ENCODE measurements at places on chromosomes 2 and 18.

- no peak for DNase-seq
Measured at GRCh38 chr2:9543557-9543956, 12.1 kb downstream of the ADAM17 start.

DNA sequence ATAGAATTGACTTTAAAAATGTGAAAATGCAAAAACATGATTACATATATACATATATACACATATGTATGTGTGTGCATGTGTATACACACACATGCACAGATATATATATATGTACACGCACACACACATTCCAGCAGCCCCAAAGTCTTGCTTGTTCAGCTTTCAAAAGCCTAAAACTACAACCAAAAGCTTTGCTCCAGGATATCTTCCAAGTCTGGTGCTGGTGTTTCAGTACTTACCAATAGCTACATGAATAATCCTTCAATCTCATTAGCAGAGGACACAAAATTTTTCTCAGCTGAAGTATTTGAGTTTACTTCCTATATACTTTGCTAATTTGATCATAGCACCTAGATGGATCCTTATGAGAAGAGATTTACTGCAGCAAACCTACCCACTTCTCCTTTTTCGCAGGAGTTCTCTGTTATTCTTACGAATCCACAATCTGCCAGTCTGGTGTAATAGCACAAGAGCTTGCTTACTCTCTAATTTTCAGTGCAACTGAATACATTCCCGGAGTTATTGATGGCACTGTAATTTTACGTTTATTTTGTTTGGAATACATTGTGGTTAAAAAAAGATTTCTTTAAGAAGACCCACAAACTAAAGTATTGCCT, 553.3 kb downstream of the ARHGAP15 start:
- DNase-seq, result no peak

DNA sequence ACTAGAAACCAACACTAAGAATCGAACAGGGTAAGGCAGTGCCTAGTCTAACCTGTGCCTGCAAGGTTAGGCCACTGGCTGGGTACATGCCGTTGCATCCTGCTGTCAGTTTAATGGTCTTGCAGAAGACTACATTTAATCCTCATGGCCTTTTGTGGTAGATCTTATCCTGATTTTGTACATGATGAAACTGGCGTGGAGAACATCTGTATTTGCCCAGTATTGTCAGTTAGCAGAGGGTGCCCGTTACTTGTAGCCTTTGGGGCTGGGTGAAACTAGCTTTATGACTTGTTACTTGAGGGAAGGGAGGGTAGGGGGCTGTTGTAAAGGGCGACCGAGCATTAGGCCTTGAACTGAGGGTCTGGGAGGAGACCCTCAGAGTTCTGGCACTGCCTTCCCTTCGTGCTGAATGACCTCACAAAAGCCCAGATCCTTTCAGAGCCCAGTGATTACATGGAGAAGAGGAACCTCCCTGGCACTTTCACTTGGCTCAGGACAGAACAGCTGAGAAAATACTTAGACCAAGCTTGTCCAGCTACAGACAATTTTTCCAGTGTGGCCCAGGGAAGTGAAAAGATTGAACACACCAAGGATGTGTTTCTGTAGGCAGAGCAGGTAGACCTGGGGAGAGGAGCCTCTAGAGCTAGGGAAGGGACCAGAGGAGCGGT, 19.5 kb downstream of the SLC20A1 start:
- DNase-seq, result no peak

DNA sequence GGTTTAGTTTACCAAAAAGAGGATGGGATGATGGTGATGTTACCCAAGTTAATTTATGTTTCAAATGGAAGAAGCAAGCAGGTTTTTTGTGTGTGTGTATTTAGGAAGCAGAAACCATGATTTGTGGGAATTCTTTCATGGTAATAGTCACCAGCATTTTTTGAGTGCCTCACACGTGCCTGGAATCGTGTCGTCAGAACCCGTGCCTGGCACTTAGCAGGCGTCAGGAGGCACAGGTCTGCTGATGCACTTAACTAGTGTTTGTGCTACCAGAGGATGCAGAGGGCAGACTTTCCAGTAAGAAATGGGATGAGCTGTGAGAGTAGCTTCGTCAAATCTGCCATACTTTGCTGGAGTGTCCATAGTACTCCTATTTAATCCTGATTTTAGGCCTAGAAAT, 41.1 kb downstream of the LYPD6 start:
- DNase-seq, result no peak

GRCh38 chr2:139000131-139000785, 220.1 kb upstream of the NXPH2 start:
- DNase-seq, result no peak

DNA sequence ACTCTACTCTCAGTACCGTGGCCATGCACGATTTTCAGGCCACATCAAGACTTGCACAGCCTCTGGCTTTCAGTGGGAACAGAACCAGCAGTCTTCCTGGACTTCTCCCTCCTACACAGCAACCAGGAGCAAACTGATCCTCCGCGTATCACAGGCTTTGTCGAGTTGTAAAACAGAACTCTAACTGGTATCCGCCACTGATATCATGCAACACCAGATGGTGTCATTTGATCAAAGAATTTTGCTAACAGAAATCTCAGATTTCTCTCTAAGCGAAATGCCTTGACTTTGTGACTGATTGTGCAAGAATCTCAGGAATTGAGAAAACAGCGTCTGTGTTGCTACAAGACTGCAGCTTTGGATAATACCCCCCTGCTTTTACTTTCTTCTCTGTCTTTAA, 85.7 kb downstream of the COPS8 start:
- no peak for DNase-seq

GRCh38 chr2:150866431-150866830, 379.0 kb upstream of the RND3 start:
- no peak for DNase-seq

DNA sequence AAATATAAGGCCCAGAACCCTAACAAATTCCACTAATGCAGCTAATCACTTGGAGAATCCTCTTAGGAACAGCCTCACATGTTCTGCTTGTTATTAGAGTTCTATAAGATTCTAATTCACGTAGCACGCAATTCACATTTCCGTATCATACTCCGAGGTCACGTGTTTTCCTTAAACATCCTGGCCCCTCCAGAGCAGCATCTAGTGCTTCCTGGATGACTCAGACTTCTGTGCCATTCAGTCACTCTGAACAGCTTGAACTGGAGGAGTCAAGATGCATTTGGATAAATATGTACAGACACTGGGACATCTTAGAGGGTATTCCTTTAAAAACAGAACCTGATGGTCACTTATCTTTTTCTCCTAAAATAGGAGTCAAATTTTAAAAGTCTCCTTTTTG, 156.5 kb downstream of the MYO5B start:
- no peak for DNase-seq

- no peak for DNase-seq
Measured at GRCh38 chr2:118254116-118254515, 165.8 kb downstream of the INSIG2 start.

DNA sequence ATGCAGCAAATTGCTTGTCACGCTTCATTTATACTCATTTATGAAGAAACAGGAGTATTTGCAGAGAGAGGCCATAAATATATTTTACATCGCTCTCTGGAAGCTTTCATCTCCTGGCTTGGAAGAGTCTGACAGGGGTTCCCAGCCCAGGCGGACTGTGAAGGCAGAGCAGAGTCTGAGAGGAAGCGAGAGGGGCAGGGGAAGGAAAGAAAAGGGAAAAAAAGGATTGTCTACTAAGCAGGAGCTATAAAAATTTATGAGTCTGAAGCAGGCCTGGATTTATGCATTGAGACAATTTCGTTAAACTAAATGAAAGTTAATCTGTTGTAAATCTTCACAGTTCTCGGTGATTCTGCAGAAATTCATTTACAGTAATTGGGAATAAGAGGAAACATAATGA, 143.9 kb upstream of the GYPC start:
- no peak for DNase-seq

DNA sequence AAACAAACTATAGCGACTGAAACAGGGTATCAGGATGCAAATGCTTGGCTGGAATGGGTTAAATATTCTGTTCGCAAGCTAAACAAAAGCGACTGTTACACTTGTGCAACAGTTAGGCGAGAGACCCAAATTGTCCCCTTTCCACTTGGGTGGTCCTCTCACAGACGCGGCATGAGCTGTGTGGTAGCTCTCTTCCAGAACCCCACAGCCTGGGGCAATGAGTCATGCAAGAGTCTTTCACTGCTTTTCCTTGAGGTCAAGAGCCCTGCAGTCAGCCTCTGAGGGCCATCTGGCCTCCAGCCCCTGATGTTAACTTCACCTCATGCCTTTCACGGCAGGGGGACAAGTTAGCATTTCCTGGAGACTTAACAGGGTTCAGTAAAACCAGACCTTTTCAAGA, 25.7 kb downstream of the SULT1C4 start:
- DNase-seq, result no peak

DNA sequence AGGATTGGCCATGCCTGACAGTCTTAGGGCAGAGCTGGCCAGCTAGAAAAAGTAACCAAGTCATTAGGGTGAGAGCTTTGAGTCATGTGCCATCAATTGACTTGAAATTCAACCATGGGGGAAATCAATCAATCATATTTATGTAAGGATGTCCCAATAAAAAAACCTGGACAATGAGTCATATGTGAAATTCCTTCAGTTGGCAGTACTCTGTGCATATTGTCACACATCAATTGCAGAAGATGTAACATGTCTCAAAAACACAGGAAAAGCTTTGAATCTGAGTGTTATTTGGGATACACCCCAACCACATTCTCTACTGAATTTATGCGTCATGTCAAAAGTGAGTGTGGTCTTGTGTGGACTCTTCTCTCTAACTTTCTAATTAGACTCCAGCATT, 1004.1 kb upstream of the NRXN1 start:
- no peak for DNase-seq

- no peak for DNase-seq
Measured at GRCh38 chr2:64970495-64970894, 18.7 kb upstream of the SLC1A4 start.

GRCh38 chr2:129239141-129239540, 740.3 kb upstream of the RAB6C start:
- DNase-seq, result no peak

- DNase-seq, result no peak
Measured at GRCh38 chr2:179861027-179861415, 391 bp downstream of the ZNF385B start.

DNA sequence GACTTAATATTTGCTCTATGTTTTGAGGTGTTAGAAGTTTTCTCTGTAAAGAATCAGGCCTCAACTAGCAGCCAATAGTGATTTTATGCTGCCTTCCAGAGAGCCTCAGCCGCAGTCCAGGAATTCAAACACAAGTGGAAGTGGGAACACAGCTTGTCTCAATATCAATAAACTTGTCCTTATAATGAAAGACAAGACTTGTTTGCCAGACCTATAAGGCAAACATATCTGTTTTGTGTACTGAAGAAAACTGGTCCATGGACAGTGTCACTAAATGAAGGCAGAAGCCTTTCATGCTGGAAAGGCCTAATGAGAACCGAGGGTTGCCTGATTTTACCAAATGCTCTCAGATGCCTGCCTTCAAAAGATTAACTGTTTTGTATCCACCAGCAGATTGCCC, 182.2 kb downstream of the EPHA4 start:
- DNase-seq, result no peak

GRCh38 chr2:206001912-206002311, 84.1 kb downstream of the INO80D start:
- DNase-seq, result no peak

GRCh38 chr2:217625557-217626169, 377.1 kb downstream of the TNS1 start:
- DNase-seq, result no peak

- no peak for DNase-seq
Measured at GRCh38 chr2:118351796-118352195, 263.5 kb downstream of the INSIG2 start.

GRCh38 chr18:35110554-35111485, 69.6 kb downstream of the MAPRE2 start:
- no peak for DNase-seq

- DNase-seq, result no peak
Measured at GRCh38 chr2:240135706-240136012, 446 bp downstream of the COPS9 start.

DNA sequence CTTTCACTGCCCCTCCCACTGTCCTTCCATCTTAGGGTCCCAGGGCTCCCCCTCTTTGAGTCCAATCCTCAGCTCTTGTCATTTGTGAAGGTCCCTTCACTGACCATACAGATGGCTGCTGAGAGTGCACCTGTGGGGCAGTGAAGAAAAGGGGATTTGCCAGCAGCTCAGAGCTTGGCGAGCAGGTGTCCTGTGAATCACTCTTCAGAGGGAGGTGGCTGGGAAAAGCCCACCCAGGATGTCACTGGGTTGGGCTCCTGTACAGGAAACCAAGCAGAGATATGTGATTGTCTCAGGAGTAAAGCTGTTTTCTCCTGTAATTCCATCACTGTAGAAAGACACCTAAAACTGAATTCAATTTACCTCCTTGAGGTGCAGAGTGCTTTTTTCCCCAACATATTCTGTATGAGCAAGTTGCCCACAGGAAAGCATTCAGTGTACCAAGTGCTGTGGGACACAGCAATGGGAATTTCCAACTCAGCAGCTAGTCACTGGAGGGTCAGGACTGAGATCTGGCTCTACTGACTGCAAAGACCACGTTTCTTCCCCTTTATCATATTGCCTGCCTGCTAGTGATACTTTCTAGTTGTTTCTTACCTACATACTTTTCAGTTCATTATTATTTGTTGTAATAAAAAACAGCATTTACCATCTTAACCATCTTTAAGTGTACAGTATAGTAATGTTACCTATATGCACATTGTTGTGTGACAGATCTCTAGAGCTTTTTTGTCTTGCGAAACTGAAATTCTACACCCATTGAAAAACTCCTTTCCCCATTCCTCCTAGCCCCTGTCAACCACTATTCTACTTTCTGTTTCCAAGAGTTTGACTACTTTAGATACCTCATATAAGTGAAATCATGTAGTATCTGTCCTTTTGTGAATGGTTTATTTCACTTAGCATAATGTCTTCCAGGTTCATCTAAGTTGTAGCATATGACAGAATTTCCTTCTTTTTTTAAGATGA, 239.1 kb downstream of the TSN start:
- DNase-seq, result no peak

DNA sequence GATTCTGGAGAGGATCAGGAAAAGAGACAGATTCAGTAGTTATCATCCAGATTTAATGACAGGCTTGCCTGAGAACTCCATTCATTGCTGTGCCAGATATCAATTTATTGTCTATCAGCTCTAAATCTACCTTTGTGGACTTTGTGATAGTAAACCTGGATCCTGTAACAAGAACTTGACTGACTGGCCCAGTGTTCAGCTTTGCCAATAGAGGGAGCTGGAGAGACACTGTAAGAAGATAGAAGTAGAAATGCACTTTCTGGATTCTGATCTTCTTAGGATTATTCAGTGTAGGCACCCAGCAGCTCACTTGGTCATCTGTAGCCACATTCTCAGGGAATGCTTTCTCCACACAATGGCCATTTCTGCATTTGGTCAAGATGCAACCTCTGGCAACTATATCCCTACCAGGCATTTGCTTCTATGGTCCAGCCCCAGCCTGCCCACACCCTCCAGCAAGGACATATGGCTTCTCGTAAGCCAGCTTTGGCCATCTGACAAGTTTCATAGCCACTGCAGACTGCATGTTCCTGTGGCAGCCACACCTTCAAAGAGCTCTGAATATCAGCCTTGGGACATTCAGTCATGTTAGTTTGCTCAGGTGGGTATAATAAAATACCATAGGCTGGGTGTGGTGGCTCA, 6.1 kb upstream of the SERPINB8 start:
- peak; percentile 27 for DNase-seq

Measured in stimulated activated CD4-positive, alpha-beta T cell treated with anti-CD3 and anti-CD28 coated beads, Interleukin-4, amount 100 ng/mL, for 48 hours (primary cell).